ENCODE measurements at places on chromosomes 5 and 9.

- no peak for DNase-seq
Measured at GRCh38 chr5:34501016-34501415, 155.1 kb upstream of the RAI14 start.

GRCh38 chr5:45029553-45029952 is 220.8 kb downstream of the MRPS30 start:
- DNase-seq = no peak

DNA sequence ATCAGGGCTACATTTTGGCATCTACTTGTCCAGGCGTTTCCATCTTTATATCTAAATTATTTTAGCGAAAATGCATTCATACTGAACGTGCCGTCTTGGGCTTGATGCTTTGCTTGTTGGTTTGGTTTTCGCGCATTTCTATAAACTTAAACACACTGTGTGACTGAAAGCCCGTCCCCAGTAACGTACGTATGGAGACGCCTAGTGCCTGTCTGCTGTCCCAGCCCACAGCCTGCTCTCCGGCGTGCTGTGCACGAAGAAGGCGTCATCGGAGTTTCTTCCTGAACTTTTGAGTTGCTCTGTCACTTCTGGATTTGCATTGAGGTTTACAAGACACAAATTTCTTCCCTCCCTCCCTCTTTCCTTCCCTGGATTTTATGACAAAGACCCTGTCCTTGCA is 40.6 kb upstream of the IRX4 start:
- no peak for DNase-seq

DNA sequence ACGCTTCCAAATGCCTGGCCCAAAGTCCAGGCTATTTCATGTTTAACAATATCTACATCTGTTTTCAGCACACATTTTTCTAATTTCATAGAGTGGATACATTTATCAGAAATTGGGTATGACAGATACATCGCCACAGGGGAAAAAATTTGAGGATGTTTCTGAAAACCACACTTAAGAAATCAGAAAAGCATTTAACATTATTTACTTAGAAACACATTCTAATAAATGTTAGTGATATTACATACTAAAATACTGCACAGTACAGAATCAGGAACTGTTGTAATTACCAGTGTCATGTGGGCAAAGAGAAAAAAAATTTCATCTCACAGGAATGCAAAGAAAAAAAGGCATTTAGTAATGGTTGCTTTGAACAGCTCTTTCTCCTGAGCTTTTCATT is 310.5 kb upstream of the KIF2A start:
- no peak for DNase-seq

GRCh38 chr9:98903961-98904411 is 39.7 kb upstream of the COL15A1 start:
- no peak for DNase-seq

DNA sequence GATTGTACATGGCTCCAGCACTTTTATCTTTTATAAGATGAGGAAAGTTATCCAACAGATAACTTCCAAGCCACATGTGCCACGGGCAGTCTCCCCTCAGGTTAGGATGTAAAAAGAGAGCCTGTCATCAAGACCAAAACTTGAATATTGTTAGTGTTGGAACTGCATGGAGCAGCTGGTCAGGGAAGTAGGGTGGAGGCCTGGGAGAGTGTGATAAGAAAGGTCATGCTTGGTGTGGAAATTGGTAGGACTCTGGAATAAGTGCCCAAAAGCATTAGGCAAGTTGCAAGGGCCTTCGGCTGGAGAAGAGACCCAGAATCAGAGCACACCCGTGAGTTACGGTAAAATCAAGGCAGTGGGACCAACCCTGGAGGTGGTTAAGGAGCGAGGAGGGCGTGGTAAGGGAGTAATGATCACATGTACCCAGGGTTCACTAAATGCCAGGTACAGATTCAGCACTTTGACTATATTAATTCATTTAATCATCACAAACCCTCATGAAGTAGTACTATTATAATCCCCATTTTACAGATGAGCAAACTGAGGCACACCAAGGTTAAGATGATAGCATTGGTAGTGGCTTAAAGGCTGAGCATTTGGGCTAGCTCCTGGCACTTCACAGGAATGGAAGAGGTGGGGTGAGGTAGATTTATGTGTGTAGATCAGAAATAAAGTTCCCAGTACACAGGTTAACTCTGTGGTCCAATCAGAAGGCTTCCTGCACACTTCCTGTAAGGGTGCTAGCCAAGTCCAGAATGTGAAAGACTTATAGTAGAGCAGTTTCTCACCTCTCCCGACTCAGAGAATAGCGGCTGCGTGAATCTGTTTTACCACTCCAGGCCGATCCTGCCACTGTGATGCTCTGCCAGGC is 96.5 kb upstream of the ZNF608 start:
- no peak for DNase-seq

DNA sequence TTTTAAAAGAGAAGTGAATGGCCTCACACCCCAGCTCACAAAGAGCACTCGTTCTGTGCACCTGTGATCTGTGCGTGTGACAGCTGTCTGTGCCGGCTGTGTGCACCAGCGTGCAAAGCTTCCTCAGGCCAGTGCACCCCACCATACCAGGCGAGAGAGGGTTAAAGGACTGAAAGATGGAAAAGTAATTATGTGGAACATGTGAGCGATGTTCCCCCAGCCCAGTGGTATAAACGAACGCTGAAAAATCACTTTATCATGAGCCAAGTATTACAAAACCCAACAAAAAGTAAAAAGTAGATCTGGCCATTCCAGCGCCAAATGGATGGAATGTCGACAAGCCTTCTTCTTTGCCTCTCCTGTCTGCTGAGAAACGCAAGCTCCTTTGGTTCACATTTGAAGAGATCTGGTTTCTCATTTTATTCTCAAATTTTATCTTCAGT is 53.7 kb downstream of the IPPK start:
- DNase-seq = no peak

GRCh38 chr5:75050415-75050814 is 1.9 kb downstream of the GCNT4 start:
- no peak for DNase-seq

GRCh38 chr9:8673830-8674229 is 874.3 kb upstream of the DMAC1 start:
- DNase-seq = no peak

- DNase-seq = no peak
Measured at GRCh38 chr5:172584638-172585037, 56.4 kb upstream of the NEURL1B start.

- no peak for DNase-seq
Measured at GRCh38 chr9:13586587-13587374, 307.3 kb upstream of the MPDZ start.

GRCh38 chr9:123497830-123498229 is 141.8 kb downstream of the CRB2 start:
- DNase-seq = no peak

- no peak for DNase-seq
Measured at GRCh38 chr5:91403438-91403837, 20.3 kb upstream of the ARRDC3 start.
